Stimulated activated CD8-positive, alpha-beta memory T cell treated with anti-CD3 and anti-CD28 coated beads, Interleukin-4, amount 100 ng/mL, for 48 hours (primary cell): ENCODE measurements at places on chromosomes 4 and X.

DNA sequence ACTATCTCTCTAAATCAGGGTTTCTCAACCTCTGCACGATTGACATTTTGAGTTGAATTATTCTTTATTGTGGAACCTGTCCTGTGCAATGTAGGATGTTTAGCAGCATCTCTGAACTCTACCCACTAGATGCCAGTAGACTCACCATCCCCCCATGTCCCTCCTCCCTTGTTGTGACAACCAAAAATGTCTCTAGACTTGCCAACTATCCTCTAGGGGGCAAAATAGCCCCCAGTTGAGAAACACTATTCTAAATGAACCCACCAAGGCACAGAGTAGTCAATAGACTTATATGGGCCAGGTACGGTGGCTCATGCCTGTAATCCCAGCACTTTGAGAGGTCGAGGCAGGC is 49.1 kb upstream of the GAB1 start:
- DNase-seq: no peak

DNA sequence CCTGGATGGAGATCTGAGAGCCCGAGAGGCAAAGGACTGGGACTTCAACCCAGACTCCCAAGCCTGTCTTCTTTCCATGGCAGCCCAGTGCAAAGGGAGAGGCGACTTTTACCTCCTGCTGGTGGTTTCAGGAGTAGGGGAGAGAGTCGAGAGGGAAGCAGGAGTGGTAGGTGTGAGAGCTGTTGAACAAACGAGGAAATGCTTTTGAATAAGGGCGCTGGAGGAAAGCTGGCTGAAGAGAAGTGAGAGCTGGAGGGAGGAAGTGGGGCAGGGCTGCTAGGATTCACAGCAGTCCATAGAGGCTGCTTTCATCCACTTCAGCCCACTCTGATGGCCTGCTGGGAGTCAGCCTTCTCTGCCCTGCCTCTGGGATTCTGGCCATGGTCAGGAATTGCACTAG is 81.8 kb upstream of the EFNB1 start:
- no peak for DNase-seq

DNA sequence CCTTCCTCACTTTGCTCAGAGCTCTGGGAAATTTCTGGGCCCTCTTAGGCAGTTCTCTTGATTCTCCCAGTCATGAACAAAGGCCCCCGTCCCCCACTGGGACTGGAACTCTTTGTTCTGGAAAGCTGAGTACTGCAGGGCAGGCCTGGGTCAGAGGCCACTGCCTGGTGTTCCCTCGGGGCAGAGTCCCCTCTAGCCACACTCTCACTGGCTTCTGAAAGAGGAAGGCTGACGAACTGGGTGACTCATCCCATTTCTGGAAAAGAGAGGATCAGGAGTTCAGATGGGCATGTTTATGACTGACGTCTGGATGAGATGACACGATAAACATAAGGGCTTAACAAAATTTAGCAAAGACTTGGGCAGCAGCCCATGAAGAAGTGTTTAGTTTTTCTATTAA is 47.7 kb downstream of the DDX3X start:
- no peak for DNase-seq

GRCh38 chr4:6984612-6985425 is 58.4 kb upstream of the TADA2B start:
- DNase-seq: no peak

DNA sequence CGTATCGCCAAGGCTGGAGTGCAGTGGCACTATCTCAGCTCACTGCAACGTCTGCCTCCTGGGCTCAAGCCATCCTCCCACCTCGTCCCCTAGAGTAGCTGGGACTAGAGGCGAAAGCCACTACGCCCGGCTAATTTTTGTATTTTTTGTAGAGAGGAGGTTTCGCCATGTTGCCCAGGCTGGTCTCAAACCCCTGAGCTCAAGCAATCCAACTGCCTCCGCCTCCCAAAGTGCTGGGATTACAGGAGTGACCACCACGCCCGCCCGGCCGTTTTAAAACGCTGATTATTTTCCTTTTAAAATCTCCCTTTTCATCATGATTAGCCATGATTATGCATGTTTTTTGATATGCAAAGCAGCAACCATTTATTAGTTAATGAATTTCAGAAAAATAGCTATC is 2.2 kb downstream of the N4BP2 start:
- DNase-seq: no peak

- peak; percentile 49 for DNase-seq
Observed at GRCh38 chr4:48578132-48578968, 88.3 kb downstream of the ZAR1 start.

GRCh38 chr4:71130827-71131603 is 137.6 kb downstream of the DCK start:
- DNase-seq: no peak

DNA sequence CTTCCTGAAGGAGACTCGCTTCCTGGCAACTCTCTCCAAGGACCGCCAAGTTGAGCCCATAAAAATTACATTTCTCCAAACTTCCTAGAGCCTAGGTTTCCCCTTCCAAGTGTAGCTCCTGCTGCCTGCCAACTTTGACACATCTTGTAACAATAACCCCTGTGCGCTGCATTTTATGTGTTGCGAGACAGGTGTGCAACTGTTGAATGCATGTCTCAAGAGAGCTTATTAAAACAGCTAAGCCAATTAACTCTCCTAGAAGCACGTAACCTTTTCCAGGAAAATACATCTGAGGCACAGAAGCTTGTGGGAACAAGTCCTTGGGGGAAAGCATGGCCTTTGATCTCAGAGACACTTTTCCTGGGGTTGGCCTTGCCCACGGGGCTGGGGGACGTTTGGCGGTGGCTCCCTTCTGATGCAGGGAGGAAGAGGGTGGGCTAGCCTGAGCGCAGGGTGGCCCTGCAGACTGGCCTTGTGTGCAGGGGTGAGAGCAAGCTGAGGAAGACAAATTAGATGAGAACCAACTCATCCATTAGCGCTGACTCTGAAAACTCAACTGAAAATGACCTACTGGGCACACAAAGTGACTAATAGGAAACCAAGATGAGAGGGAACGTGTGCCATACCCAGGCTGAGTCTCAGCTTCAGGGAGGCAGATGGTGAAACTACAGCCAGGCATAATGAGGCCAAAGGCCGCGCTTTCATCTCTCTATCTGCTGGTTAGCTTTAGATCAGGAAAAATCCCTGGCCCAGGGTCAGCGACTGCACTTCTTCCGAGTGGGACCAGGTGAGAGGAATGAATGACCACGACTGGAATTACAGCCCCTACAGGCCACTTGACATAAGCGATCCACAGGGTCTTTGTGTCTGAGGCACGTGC is 75.3 kb downstream of the ENPP6 start:
- no peak for DNase-seq

GRCh38 chrX:136954930-136955329 is 74.4 kb upstream of the RBMX start:
- no peak for DNase-seq

DNA sequence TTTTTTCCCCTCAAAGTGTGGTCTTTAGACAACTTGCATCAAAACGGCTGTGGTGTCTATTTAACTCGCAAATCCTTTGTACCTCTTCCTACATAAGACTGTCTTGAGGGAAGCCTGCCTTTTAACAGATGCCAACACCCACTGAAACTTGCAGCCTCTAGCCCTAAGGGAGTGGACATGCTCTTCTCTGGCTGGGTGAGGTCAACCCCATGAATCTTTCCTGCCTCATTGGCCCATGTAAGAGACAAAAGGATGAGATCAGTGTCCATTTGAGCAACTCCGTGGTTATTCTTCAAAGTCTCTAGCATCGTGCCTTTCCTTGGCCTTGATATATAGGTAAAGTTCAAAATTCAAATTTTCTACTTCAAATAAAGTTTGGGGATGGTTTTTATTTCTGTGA is 134.7 kb downstream of the SHROOM3 start:
- no peak for DNase-seq

DNA sequence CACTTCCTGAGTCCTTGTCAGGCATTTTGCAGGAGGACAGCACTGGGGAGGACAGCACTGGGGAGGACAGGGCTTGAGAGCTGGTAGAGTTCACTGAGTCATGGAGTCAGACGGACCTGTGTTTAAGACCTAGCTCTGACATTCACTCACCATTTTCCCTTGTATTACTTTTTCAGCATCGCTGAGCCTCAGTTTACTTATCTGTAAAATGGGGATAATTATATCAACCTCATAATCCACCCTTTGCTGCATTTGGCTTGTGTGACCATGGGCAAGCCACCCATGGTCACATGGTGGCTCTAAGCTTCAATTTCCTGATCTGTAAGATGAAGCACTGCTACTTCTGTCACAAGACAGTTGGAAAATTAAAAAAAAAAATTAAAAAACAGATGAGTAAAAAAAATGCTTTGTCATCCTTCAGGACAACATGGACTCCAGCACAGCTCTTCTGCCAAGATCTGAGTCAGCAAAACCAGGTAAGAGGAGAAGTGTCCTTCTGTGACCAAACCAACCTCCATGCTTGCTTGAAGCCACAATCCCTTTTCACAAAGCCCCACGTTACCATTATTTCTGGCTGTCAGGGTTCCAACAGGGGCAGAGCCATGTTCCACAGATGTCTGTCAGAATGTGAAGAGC is 275.5 kb downstream of the RAB28 start:
- DNase-seq: no peak

GRCh38 chr4:142656178-142656577 is 189.9 kb downstream of the INPP4B start:
- peak; percentile 38 for DNase-seq

DNA sequence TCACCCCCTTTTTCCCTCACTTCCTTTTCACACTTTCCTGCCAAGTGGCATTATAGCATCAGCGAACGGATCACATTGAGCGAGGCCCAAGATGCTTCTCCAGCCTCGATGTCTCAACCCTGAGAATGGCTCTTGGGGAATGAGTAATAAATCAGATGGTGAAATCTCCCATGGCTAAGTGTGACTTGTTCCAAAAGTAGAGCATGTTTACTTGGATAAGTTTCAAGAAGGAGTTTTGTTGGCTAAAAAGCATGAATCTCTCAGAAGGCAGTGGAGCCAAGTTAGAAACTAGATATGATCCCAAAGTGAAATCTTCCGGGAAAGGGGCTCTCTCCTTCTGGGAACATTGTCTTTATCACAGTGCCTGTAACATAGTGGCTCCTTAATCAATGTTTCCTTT is 316.3 kb downstream of the CAMK2D start:
- no peak for DNase-seq

GRCh38 chr4:106898621-106899230 is 137.4 kb downstream of the DKK2 start:
- DNase-seq: peak; percentile 34

DNA sequence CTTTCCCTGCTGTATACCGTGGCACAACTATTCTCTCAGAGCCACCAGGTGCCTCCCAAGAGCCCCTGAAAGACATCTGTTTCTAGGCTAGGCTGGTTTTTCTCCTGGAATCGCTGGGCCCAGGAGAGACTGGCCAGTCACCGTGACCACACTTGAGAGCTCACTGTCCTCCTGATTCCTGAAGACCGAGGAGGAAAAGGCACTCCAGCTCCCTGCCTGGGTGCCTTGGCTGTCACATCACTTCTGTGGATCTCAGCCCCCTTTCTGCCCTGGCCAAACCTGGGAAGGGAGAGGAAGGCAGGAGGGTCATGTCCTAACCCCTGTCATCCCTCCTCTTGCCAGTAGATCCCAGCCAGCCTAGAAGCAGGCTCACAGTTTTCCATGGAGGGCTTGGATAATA is 54.7 kb upstream of the LAS1L start:
- DNase-seq: no peak

- no peak for DNase-seq
Observed at GRCh38 chr4:24550441-24551175, 33.7 kb downstream of the DHX15 start.

- no peak for DNase-seq
Observed at GRCh38 chrX:39451046-39451445, 646.7 kb downstream of the BCOR start.

- no peak for DNase-seq
Observed at GRCh38 chr4:151991001-151991883, 230.4 kb upstream of the GATB start.

- DNase-seq: no peak
Observed at GRCh38 chr4:153176938-153177337, 27.3 kb upstream of the TRIM2 start.

DNA sequence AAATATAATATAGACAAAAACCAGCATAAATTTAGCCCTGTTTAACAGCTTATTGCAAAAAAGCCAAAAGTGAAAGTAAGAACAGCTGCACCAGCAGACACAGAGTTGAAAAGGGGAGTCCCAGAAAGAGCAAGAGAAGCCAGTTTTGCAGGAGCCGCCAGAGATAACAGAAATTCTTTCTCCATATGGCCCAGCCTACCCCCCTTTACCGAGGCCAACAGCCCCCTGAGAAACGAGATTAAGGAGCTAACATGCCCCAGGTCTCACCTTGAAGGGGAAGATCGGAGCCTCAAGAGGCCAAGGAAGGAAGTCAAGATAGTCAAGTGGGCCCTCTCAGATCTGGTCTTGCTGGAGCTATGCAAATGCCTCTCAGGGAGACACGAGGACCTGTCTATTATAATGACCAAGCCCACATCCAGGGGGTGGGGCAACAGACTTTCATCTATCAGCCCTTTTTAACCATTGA is 4.8 kb downstream of the ACOX3 start:
- DNase-seq: peak; percentile 43

- DNase-seq: no peak
Observed at GRCh38 chr4:54402880-54403480, 173.9 kb downstream of the PDGFRA start.

- DNase-seq: no peak
Observed at GRCh38 chr4:108047199-108047598, 57.5 kb downstream of the HADH start.

- DNase-seq: no peak
Observed at GRCh38 chr4:110666030-110666429, 43.2 kb upstream of the PITX2 start.

- DNase-seq: no peak
Observed at GRCh38 chrX:41095908-41096307, 10.7 kb downstream of the USP9X start.

- no peak for DNase-seq
Observed at GRCh38 chr4:107913283-107913899, 18.0 kb upstream of the CYP2U1 start.

DNA sequence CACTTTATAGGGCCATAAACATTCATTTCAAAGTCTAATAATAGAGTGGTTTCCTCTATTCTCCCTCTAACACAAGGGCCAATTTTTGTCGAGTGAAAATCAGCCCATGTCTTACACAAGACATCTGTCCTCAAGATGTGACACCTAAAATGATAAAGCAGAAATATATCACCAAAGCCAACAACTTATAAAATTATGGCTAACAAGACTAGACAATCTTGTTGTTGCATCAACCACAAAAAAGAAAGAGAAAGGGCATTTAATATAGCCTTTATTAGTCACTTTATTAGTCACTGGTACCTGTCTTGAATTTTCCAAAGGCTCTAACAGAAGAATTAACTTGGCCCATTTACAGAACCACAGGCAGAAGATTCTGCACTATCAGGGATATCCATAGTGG is 161.6 kb downstream of the SMIM20 start:
- DNase-seq: no peak

- DNase-seq: no peak
Observed at GRCh38 chr4:100420571-100420970, 97.3 kb downstream of the EMCN start.

DNA sequence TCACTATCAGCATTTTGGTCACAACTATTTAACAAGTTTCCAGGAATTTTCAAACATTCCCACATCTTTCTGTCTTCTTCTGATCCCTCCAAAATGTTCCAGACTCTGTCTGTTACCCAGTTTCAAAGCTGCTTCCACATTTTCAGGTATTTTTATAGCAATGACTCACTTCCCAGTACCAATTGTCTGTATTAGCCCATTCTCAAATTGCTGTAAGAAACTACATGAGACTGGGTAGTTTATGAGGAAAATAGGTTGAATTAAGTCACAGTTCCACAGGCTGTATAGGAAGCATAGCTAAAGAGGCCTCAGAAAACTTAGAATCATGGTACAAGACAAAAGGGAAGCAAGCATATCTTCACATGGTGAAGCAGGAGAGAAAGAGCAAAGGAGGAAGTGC is 475.0 kb upstream of the PCDH7 start:
- DNase-seq: no peak
